ENCODE measurements at places on chromosomes 3 and 15.

DNA sequence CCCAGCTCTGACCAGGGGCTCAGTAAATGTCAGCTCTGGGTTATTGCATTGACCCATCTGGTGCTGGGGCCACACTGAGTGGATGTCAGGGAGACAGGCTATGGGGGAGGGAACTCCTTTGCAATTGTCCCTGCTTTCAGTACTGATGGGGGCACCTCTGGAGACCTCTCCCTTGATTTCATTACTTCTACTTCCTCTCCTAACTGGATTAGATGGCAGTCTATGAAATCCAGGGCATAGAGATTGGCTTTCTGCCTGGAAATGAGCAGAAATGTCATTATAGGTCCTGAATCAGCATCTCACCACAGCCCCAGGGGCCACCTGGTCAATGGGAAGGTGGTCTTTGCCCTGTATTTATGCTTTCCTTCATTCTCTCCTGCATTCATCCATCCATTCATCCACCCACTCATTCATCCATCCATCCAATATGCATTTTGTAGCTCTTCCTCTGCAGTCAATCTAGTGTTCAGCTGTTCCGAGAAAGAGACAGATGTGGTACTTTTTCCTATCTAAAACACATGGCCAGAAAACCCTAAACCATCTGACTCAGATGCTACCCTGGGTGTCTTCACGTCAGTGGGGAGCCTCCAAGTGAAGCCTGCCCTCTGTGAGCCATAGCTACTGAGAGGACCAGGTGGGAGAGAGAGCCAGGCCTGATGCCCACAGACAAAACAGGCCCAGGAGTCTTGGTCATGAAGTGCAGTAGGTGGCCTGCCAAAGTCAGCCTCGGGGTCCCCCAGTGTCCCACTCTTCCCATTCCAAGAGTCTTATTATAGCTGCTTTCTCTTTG is 57.1 kb downstream of the CCDC33 start:
- no peaks in the 10 kb centered on the region for H3K36me3 ChIP-seq
- no peak overlapping the region for H3K4me3 ChIP-seq
- no peaks in the 10 kb centered on the region for H3K4me1 ChIP-seq
- no peak for DNase-seq
- H3K27ac ChIP-seq: no peak overlapping the region
- H3K27me3 ChIP-seq: peaks cover 14% of the 10 kb centered on the region

DNA sequence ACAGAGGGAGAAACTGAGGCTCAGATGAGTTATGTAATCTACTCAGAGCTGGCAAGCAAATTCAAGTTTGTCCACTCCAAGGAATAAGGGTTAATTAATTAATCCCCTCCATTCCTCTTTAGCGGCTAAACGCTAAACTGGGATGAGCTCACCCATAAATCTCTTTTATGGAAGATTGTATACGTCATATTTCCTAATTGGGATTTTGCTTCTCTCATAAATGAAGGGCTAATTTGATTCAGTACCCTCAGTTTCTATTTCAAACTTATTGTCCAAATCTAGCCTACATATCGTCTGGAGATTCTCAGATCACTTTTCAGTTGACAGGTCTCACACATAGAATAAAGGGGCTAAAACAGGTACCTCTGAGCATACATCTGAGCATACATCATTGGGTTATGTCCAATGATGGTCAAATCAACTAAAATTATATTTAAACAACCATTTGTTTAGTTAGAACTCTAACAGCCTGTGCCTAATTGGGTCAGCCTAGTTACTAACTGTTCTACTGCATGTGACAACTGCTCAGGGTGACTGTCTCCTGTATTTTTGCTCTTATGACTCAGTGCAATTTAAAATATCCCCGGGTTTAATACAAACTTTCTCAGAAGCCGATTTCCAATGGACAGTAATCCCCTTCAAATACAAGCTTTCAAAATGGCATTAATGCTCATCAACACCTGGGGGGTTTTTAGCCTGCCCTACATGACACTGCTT is 57.6 kb upstream of the PLXND1 start:
- no peak for DNase-seq
- no peak overlapping the region for H3K4me3 ChIP-seq
- no peaks in the 10 kb centered on the region for H3K4me1 ChIP-seq
- H3K36me3 ChIP-seq: no peaks in the 10 kb centered on the region

- H3K4me3 ChIP-seq: no peak overlapping the region
- H3K27ac ChIP-seq: no peak overlapping the region
- no peaks in the 10 kb centered on the region for H3K4me1 ChIP-seq
- DNase-seq: no peak
Observed at GRCh38 chr3:61733876-61734275, 172.5 kb downstream of the PTPRG start.

- peaks cover 10% of the 10 kb centered on the region for H3K4me1 ChIP-seq
- no peak for DNase-seq
- H3K27me3 ChIP-seq: peaks cover 7% of the 10 kb centered on the region
Observed at GRCh38 chr3:182789371-182789770, 3.9 kb upstream of the ATP11B start.

- no peak overlapping the region for H3K27ac ChIP-seq
- no peaks in the 10 kb centered on the region for H3K27me3 ChIP-seq
- H3K36me3 ChIP-seq: no peaks in the 10 kb centered on the region
- H3K4me1 ChIP-seq: no peaks in the 10 kb centered on the region
- no peak for DNase-seq
Observed at GRCh38 chr3:109548192-109548938, 211.0 kb upstream of the DPPA4 start.

DNA sequence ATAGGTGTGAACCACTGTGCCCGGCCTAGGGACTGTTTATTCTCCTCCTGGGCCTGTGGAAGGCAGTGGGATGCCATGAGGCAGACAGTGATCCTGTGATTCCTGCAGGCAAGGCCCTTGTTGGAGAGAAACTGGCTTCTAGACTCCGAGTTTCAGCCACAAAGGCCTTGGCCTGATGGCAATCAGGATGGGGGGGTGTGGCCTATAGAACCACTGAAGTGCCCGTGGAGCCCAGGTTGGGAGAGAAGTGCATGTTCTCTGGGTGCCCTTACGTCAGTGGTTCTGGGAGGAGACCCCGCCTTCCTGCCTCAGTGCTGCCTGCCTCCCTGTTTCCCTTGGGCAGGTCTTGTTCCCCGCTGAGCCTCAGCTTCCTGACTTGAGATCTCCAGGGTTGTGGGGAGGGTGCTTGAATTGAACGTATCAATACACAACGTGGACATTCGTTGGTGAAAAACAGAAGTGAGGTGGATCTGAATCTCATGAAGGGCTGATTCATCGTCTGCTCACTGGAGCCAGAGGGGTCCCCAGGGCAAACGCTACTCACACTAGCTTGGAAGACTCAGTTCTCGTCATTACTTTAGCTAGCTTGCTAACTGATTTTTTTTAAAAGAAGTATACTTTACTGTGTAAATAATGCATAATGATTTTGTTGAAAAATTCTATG is 31.8 kb downstream of the IRAK2 start:
- H3K36me3 ChIP-seq: peaks cover 7% of the 10 kb centered on the region
- H3K4me3 ChIP-seq: no peak overlapping the region
- peaks cover 93% of the 10 kb centered on the region for H3K4me1 ChIP-seq
- no peak for DNase-seq
- H3K27me3 ChIP-seq: no peaks in the 10 kb centered on the region

- H3K4me3 ChIP-seq: no peak overlapping the region
- H3K36me3 ChIP-seq: no peaks in the 10 kb centered on the region
- DNase-seq: no peak
Observed at GRCh38 chr3:183266454-183266853, 13.4 kb downstream of the B3GNT5 start.

- H3K36me3 ChIP-seq: no peaks in the 10 kb centered on the region
- no peaks in the 10 kb centered on the region for H3K27me3 ChIP-seq
- H3K4me1 ChIP-seq: no peaks in the 10 kb centered on the region
Observed at GRCh38 chr15:73786538-73786937, 33.4 kb upstream of the INSYN1 start.

- H3K27ac ChIP-seq: no peak overlapping the region
- H3K27me3 ChIP-seq: no peaks in the 10 kb centered on the region
- no peak for DNase-seq
- H3K4me3 ChIP-seq: no peak overlapping the region
- no peaks in the 10 kb centered on the region for H3K4me1 ChIP-seq
- H3K36me3 ChIP-seq: no peaks in the 10 kb centered on the region
Observed at GRCh38 chr3:160049565-160049964, 60.9 kb downstream of the IL12A start.

- H3K36me3 ChIP-seq: no peaks in the 10 kb centered on the region
- no peak for DNase-seq
- peaks cover 3% of the 10 kb centered on the region for H3K4me1 ChIP-seq
Observed at GRCh38 chr3:141853081-141853601, 23.3 kb upstream of the ATP1B3 start.

DNA sequence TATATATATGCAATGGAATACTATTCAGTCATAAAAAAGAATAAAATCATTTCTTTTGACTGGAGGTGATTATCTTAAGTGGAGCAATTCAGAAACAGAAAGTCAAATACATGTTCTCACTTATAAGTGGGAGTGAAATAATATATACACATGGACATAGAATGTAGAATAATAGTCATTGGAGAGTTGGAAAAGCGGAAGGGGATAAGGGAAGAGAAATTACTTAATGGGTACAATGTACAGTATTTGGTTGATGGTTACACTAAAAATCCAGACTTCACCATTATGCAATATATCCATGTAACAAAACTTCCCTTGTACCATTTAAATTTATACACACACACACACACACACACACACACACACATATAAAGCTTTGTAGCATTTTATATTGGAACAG is 84.3 kb downstream of the RAP2B start:
- H3K27ac ChIP-seq: no peak overlapping the region
- H3K27me3 ChIP-seq: no peaks in the 10 kb centered on the region
- no peak overlapping the region for H3K4me3 ChIP-seq
- H3K36me3 ChIP-seq: no peaks in the 10 kb centered on the region
- no peak for DNase-seq
- peaks cover 4% of the 10 kb centered on the region for H3K4me1 ChIP-seq

DNA sequence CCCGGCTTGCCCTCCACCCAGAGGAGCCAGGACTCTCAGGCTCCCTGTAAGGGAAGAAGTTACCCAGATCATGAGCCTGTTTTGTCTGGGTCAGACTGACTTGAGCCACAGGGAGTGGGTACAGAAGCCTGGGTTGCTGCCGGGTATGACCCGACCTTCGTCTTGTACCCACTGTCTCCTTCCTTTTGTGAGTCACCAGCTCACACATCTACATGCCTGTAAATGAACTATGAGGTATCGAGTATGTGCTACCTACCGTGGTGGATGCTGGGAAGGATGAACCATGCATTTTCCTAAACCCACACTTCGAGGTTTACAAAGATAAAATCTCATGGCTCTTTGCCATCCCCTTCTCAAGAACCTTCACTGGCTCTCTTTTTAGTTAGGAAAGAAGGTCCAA is 56.9 kb downstream of the CACNA1D start:
- H3K4me1 ChIP-seq: no peaks in the 10 kb centered on the region
- no peak overlapping the region for H3K4me3 ChIP-seq
- no peaks in the 10 kb centered on the region for H3K36me3 ChIP-seq
- no peak overlapping the region for H3K27ac ChIP-seq

DNA sequence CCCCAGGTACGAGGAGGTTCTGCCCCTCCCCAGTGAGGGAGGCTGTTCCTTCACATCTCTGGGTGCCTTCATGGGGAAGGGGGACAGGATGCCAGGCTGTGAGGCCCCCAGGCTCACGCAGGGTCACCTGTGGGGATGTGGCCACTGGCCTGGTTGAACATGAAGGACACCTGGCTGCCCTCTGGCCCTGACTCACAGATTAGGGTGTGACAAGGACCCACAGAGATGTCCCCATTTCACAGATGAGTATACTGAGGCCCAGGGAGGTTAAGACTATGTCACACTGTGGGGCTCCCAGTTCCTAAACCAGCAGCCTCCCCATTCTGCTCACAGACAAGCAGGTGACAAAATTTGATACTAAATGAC is 42.4 kb downstream of the PCSK6 start:
- peaks cover 9% of the 10 kb centered on the region for H3K27me3 ChIP-seq
- DNase-seq: no peak
- no peak overlapping the region for H3K4me3 ChIP-seq
- H3K36me3 ChIP-seq: no peaks in the 10 kb centered on the region

DNA sequence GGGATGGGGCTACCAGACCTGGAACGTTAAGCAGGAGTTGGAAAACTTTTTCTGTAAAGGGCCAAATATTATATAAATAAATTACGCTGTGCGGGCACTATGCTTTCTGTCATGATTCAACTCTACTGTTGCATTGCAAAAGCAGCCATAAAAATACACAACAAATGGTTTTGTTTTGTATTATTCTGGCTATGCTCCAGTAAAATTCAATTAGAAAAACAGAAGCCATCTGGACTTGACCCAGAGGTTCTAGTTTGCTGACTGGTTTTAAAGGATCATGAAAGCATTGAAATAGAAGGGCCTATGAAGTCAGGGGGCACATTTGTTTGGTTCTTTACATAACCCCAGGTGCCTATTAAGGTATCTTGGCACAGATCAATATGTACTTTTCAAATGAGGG is 647.4 kb upstream of the LMCD1 start:
- no peaks in the 10 kb centered on the region for H3K36me3 ChIP-seq
- no peak overlapping the region for H3K27ac ChIP-seq
- H3K4me1 ChIP-seq: no peaks in the 10 kb centered on the region
- no peaks in the 10 kb centered on the region for H3K27me3 ChIP-seq

DNA sequence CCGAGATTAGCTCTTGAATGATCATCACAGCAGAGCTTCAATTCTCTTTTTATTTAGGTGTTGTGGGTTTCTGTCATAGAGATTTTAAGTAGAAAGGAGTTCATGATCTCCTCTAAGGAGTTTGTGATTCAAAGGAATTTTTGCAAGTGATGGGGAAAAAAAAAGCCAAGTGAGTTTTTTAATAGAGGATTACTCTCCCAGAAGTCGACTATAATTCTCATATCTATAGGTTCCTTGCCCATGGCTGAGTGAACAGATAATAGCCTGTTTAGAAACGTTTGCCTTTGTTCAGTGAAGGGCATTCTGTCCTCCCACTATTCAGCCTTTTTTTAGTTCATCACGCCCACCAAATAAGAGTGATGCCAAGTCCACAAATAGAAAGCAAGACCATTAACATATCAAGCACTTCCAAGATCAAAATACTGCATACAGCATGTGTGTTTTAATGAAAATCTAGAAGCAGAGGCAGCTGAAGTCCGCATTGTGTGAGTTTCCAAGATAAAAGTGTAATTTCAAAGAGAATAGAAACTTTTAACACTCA is 398.4 kb upstream of the CNTN3 start:
- H3K4me1 ChIP-seq: no peaks in the 10 kb centered on the region
- no peak overlapping the region for H3K27ac ChIP-seq

GRCh38 chr3:131645638-131646037 is 142.9 kb upstream of the MRPL3 start:
- H3K27me3 ChIP-seq: no peaks in the 10 kb centered on the region
- H3K4me1 ChIP-seq: no peaks in the 10 kb centered on the region
- H3K27ac ChIP-seq: no peak overlapping the region
- no peak for DNase-seq
- no peaks in the 10 kb centered on the region for H3K36me3 ChIP-seq

DNA sequence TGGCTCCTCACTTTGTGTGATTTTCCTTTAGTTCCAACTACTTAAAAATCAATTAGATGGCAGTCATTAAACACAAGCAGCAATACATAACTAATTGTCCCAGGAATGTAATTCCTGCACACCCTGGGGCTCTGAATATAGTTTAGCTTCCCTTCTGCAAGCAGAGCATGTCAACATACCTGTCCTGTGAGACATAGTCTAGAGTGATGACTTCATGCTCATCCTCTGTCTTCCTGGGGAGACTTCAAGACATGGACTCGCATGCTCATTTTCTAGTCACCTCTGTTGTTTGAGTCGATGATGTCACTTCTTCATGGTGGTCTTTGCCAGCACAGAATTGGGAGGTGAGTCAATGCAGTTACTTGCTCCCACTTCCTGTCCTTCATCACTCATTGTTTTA is 15.7 kb downstream of the C3orf52 start:
- no peak overlapping the region for H3K27ac ChIP-seq
- no peak for DNase-seq
- H3K4me3 ChIP-seq: no peak overlapping the region
- no peaks in the 10 kb centered on the region for H3K4me1 ChIP-seq
- H3K27me3 ChIP-seq: no peaks in the 10 kb centered on the region

Data from CD4-positive, alpha-beta T cell (primary cell).